T-helper 17 cell (primary cell): ENCODE measurements at places on chromosomes 5 and 9.

- no peak for DNase-seq
Observed at GRCh38 chr5:5025098-5025773, 114.9 kb upstream of the ADAMTS16 start.

- no peak for DNase-seq
Observed at GRCh38 chr5:160831801-160832200, 20.2 kb downstream of the ATP10B start.

DNA sequence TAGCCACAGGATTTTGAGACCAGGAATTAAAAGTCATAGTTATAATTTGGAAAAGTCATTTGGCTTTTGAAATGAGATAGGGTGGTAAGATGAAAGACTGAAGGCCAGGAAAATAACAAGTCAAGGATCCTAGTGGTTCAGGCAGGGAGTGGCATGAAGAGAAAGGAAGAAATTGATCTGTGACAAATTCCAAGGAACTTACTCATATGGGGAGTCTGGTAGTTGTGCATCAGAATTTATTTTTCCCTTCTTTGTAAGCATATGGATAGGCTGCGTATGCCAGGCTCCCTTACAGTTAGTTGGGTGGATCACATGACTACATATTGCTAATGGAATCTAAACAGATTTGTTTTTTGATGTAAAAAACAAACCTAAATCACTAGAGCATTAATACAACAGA is 21.0 kb downstream of the ISL1 start:
- DNase-seq: no peak

GRCh38 chr9:134951994-134952393 is 34.3 kb upstream of the FCN1 start:
- no peak for DNase-seq

DNA sequence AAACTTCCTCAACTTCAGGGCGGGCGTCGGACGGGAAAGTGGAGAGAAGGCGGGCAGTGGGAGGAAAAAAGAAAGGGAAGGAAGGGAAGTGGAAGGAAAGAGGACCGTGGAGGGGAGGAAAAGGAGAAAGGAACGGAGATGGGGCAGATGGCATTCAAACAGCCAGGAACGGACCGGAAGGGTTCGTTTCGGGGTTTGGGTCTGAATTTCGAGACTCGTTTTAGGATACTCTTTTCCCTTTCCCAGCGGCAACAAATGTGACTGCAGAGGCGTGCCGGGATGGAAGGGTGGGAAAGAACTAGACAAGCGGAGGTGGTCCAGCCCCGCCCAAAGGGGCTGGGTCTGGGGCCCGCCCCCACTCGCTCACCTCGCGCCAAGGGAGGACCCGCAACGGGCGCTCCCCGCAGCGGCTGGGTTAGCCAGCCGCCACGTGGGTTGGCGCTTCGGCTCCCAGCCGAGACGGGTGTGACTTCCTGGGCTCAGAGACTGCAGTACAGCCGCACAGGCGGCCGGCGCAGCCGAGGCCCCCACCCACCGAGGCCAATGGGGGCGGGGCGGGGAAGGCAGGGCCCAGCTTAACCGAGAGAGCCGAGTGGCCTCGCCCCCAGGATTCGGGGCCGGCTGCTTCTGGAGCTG is 2.7 kb downstream of the VCAN start:
- no peak for DNase-seq

- no peak for DNase-seq
Observed at GRCh38 chr9:1005043-1005667, 28.7 kb downstream of the DMRT3 start.
